ENCODE measurements at places on chromosomes 12 and 14.
A peak's percentile ranks its signal among the peaks of the same experiment; 100 is the strongest.

DNA sequence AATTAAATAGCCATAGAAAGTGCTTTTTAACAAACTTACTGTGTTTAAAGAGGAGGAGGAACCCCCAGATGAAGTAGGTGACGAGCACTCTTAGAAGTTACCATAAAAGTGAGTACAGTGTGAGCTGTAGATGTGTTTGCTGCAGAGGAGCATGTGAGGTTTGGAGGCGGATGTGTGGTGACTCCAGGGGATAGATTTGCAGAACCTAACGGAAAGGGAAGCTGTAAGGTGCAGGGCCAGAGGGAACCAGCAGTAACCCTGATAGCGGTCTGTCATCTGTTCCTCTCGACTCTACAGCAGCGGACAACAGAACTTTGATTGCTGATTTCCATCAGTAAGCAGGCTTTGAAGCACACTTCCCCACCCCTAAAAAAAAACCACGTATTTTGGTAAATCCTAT lies 5.2 kb downstream of the CALM1 start:
- no peak for DNase-seq

- peak; percentile 89 for DNase-seq
These were observed 1.7 kb downstream of the LMBR1L start for GRCh38 chr12:49108958-49109404.

DNA sequence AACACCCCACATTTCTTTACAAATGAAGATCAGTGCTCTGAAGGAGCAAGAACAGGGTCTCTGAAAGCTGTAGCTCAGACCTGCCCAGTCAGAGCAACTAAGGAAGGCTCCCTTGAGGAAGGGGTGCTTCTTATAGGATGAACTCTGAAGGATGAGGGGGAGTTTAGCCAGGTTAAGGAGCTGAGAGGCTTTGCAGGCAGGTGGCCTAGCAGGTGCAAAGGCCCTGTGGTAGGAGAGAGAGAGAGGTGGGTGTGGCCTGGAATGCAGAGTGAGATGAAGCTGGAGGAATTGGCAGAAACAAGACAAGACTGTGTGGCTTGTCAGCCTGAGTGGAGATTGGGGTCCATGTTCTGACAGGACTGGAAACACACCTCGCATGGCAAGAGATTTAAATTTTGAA lies 20.5 kb upstream of the FAM222A start:
- DNase-seq = no peak

DNA sequence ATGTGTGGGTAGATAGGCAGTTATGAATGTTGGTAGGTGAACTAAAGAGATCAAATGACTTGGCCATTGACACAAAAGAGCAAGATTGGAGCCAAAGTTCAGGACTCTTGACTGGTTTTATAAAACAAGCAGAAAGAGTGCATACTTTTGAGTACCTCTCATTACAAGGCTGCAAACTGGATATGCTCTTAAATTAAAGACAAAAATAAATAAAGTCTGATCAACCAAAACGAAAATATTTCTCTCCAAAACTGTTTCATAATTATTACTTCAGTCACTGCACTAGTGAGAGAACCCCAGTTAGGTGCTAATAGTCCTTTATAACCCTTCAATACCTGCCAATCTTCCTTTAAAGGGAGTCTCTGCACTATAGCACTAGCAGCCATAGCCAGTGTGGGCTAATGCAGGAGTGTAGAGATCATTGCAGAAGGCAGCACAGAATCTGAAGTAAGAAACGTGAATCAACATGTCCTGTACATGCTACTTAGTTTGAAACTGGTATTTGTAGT lies 147.1 kb downstream of the FOXA1 start:
- DNase-seq = peak; percentile 11

DNA sequence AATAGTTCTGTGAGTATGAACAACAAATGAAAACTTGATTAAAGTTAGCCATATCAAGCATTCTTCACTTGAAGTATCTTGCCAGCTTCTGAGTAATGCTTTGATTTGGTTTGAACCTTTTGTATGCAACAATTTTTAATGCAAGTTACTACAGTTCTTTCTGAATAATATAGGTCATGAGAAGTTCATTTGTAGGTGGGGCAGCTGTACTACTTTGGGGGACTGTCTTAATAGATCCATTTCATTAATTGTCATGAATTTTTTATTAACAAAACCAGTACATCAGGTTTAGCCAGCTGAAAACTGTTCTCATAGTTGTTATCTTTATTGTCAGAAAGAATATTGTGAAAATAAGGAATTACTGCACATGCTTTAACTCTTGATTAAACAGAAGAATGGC lies 142.7 kb downstream of the FOXA1 start:
- DNase-seq = peak; percentile 28

- DNase-seq = no peak
These were observed 196.6 kb upstream of the KRR1 start for GRCh38 chr12:75707983-75708382.

GRCh38 chr14:47427629-47428028 lies 247.8 kb downstream of the MDGA2 start:
- DNase-seq = no peak

- no peak for DNase-seq
These were observed 131.4 kb downstream of the NDUFA12 start for GRCh38 chr12:94872007-94872653.

- DNase-seq = no peak
These were observed 274.7 kb downstream of the ZFP36L1 start for GRCh38 chr14:68518166-68518565.
